ENCODE measurements at places on chromosomes 7 and 10. TPM values are rescaled to one million over a fixed set of nuclear protein-coding genes. Genes with fewer than 3 reads are reported as not detected.

The SEMA4G gene
- polyA plus RNA-seq, result 5.1 TPM

The LAMB4 gene
- polyA plus RNA-seq, result 0.68 TPM

The LIPJ gene
- polyA plus RNA-seq, result not detected

DNA sequence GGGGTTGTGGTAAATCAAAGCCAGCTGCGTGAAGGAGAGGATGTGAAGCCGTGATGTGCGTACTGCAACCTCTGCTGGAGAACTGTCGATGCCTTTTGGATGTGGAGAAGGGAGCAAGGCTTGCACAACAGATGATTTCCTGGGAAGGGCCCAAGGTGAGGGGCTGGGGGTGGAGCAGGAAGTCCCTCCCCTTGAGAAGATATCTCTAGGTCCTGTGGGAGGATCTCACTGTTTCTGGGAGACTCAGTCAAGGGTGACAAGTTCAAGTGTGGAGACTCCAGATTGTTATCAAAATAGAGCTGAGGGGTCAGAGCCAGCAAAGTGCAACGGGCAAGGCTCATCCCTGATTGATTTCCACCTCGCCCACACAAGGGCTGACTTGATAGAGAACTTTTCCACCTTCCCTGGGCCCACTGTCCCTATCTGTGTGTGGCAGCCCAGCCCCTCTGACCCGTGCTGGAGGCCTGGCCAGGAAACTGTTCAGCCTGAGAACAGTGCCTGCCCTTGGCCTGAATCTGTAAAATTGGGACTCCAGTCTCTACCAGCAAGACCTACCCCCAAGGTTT is 55.0 kb downstream of the COL13A1 start:
- no peak for DNase-seq

GRCh38 chr10:17725703-17726102 is 26.3 kb upstream of the TMEM236 start:
- DNase-seq, result no peak

- no peak for DNase-seq
Measured at GRCh38 chr10:30812018-30812851, 182.7 kb upstream of the LYZL2 start.

Data from stomach (tissue), 19 donors.